ENCODE measurements at places on chromosomes 2 and 18. TPM values are rescaled to one million over a fixed set of nuclear protein-coding genes. Genes with fewer than 3 reads are reported as not detected.
A peak's percentile ranks its signal among the peaks of the same experiment; 100 is the strongest.

Gene SCYGR8
- total RNA-seq = not detected

Gene IL1RN
- total RNA-seq = not detected

Gene CYBRD1
- 441 TPM for total RNA-seq

Gene STAT4
- total RNA-seq = 4.2 TPM

Gene ONECUT2
- total RNA-seq = not detected

DNA sequence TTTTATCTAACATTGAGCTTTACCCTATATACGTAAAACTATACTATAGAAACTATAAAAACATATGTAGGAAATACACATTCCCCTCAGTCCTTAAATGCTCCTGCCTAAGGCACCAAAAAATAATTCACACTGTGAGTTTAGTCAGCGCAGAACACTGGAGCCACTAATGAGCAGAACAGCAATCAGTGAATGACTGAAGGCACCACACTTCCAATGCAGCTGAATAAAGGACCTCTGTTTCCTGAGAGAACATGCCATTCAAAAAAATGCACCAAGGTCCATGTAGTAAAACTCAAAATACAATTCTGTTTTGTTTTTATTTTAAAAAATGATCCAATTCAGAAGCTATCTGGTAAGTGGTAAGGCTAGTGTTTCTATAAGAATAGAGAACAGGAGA lies 1280.6 kb upstream of the NRXN1 start:
- no peak for DNase-seq

DNA sequence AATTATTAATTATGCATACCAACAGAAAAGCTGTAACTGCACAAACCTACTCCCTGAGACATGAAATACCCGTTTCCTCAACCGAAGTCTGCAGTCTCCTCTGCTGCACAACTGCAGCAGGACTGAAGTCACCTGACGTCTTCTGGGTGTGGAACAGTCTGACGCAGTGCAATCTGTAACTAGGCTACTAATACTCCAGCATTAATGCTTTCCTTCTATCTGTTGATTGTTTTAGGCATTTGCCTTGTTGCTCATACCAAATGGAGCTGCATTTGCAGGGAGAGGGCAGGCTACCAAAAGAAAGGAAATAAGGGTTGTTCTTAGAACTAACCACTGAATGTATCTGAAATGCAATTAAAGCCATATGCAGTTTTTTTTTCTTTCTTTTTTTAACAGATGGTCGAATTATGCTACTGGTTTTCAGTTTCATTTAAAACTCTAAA lies 40.1 kb downstream of the RTN4 start:
- DNase-seq = peak; percentile 49

DNA sequence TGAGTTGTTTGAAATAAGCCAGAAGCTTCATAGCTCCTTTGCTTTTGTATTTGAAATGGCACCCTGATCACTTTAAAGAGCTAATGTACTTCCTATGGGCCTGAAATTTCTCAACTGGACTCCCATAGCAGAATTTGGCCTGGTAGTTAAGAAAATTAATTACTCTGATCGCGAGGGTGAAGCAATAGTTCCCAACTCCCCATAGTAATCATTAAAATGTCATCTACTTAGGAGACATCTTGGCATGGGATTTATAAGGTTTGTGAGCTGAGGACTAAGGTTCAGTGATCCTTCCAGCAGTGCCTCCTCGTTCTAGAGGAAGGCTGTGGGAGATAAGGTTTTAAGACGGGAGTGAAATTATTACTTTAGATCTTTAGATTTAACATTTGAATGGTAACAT lies 581.0 kb downstream of the ARHGAP15 start:
- DNase-seq = no peak

GRCh38 chr18:67179726-67180125 lies 336.8 kb downstream of the DSEL start:
- DNase-seq = no peak

GRCh38 chr18:4130734-4131719 lies 324.1 kb downstream of the DLGAP1 start:
- no peak for DNase-seq

DNA sequence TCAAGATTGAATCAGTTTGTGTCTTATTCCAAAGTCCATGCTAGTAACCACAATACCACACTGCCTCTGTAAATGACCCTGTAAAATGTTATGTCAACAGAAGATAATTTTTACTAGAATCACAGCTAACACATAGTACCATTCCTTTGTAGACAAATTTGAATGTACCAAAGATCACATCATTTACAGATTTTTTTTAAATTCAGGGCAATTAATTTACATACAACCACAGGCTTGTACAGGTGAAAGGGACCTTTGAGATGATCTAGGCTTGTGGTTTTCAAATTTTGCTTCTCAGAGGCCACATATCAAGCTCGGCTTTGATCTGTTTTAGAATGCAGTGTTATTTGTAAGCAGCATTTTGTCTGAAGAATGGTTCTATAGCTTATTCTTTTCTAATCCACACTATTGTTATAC lies 63.8 kb upstream of the PPM1B start:
- no peak for DNase-seq

DNA sequence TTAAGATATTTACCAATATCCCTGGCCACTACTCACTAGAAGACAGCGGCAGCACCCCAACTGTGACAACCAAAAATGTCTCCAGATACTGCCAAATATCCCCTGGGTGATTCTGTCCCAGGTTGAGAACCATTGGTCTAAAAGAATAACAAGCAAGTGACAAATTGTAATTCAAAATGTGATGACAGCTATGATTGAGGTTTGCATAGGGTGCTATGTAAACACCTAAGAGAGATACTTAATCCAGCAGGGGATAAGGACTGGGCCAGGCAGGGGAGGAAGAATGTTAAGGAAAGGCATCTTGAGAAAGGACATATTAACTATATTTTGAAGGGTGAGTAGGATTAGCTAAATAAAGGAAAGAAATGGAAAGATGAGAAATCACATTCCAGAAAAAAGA lies 38.0 kb upstream of the ENOSF1 start:
- DNase-seq = no peak

DNA sequence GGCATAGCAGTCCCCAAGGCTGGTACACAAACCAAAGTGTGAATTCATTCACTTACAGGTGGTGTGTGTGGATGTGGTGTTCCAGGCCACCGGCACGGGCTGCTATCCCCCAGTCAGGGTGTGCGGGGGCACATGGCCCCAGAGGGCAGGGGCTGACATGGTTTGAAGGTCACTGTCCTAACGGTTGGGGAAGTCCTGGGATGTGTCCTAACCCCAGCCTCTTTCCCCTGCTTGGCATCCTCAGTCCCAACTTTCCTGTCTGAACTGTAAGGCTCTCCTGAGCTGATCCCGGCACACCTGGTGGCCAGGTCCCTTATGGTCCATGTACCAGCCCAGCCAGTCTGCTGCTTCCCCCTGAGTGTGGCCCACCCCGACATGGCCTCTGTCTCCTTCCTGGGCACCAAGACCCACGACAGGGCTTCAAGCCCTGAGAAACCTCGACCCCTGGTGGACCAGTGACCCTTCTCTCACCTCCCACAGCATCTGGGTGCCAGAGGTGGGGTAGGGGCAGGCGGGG lies 2.4 kb upstream of the TMEM185B start:
- no peak for DNase-seq

GRCh38 chr2:50438259-50438658 lies 593.7 kb downstream of the NRXN1 start:
- DNase-seq = no peak

DNA sequence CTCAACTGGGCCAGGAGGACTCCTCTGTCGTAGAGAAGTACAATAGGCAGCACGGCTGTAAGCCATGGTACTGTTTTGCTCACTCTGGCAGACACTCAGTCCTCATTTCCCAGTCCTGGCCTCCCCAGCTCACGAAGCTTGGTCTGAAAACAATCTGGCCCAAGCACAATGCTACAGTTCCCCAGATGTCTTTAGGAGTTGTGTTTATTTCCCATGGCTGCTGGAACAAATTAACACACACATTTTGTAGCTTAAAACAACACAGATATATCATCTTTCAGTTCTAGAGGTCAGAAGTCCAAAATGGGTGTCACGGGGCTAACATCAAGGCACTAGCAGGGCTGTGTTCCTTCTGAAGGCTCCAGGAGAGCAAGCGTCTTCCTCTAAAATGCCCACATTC lies 13.0 kb downstream of the FABP1 start:
- DNase-seq = no peak

GRCh38 chr2:17617955-17618354 lies 77.5 kb downstream of the VSNL1 start:
- DNase-seq = no peak

DNA sequence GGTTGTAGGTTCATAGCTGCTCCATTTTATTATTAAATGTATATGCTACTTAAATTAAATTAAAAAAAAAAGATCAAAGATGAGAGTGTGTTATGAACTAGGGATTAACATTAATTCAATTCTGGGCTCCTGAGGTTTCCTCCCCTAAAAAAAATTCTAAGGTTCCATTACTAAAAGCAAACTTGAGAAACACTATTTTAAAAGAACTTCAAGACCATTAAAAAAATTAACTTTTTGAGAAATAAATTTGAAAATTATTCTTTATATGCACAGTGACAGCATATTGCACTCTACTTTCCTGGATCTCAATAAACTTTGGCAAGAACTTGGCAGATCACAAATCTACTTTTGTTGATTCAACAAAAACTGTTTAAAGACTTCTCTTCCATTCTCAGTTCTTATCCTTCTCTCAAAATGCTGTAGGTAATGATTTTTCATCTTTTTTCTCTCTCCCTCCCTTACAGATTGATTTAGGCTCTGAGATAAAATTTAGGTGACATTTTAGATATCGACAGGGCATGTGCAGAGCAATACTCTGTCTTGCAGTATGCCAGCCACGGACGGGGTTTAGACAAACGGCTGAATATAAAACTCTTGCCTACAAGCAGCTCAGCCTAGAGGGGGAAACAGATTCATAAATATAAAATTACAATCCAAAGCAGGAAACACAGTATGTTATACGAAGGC lies 592 bp upstream of the MARS2 start:
- no peak for DNase-seq

DNA sequence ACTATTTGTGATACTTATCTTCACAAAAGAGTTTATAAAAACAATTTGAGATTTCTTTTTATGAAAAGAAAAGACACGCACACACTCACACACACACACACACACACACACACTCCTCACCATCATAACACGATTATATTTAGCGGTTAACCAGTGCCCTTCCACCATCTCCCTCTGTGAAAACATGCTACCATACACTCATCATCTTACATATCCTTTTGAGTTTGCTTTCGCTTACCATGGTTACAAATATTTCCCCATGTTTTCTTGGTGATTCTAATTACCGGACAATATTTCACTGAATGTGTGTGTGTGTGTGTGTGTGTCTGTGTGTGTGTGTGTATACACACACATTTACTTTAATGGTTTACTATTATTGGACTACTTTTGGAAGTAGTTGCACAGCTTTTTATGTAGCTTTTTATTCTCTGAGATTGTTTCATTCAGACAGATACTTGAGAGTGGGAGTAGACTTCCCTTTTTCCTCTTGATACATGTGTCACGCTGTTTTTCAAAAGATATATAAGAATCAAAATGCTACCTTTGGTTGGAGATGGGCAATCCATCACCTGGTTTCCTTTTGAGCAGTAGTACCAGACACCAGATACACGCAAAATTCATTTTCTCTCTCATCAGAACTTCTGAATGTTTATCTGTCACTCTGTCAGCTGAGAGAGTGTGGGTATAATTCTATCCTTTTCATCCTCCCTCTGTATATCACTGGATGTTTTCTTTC lies 138.1 kb downstream of the SETBP1 start:
- no peak for DNase-seq

DNA sequence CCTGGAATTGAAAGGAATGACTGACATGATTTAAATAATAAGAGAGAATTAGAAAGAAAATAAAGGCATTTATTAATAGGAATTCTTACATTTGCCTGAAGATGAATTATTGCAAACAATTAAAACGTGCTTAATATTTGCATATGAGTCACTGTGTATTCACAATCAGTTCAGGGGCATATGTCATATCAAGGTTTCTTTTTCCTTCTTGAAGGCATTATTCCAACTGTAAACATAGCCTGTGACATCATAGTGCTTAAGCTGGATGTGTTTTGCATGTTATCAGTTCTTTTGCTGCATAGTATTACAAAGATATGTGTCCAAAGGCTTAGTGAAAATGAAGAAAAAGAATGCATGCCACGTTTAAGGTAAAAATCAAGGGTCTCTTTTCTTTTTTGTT lies 80.8 kb downstream of the MEIS1 start:
- no peak for DNase-seq

DNA sequence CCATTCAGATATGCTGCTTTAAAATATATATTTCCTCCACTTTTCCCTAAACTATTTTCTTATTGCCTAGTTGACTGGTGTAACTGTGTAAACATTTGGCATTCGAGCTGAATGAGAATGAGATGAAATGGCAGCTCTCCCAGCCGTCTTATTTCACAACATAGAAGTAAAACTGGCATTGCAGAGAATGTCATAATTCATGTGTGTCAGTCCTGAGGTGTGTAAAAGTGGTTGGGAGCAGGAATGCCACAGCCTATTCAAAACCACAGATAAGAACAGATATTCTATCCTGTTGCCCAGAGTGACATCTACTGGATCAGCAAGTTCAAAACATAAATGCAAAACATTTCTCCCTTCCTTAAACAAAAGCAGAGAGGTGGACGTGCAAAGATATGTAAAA lies 565.5 kb upstream of the CHAC2 start:
- peak; percentile 13 for DNase-seq

DNA sequence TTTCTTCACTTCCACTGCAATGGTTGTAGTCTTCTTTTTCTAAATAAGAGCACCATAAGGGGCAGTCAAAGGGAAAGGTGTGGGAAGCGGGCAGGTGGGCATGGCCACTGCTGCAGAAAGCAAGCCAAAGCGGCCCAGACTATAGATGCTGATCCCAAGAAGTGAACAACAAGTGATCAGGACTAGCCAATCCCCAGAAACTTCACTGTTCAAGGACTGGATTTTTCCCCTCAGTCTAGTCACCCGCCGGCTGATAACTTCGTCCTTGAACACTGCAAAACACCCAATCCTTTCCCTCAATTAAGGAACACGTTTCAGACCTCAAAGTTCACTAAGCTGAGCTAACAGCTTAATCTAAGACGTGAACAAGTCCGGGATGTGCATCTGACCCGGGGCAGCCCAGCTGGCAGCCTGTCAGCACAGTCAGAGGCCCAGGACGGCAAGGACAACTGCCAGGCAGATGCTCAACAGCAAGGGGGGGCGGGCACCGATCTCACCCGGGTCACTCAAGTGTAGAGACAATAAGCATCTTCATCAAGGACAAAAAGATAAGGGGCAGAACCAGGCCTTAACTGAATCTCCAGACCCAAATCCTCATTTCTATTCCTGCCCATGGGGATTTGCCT lies 59.8 kb downstream of the HDLBP start:
- no peak for DNase-seq

DNA sequence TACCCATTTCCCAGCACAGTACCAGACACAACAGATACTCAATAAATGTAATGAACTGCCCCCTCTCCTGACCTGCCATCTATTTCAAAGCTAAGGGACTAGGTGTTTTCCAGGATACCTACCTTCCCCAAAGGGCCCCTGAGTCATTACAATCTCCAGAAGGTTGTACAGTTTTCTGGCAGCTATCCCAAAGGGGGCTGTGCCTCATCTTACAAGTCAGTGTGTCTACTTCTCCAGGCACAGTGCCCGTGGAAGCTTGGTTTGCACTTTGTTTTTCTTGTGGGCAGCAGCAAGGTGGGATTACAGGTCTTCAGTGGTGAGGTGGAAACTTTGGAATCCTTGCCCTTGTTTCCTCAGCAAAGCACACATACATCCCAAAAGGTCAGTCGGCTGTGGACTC lies 62.8 kb upstream of the CYP26B1 start:
- no peak for DNase-seq
